Hindlimb muscle (tissue), 1 donor: ENCODE measurements at places on chromosomes 2 and 18. TPM values are rescaled to one million over a fixed set of nuclear protein-coding genes. Genes with fewer than 3 reads are reported as not detected.

- DNase-seq = no peak
These were observed 123.8 kb downstream of the CAPN13 start for GRCh38 chr2:30683236-30683956.

GRCh38 chr2:4518596-4518995, 815.2 kb downstream of the DCDC2C start:
- DNase-seq = no peak

DNA sequence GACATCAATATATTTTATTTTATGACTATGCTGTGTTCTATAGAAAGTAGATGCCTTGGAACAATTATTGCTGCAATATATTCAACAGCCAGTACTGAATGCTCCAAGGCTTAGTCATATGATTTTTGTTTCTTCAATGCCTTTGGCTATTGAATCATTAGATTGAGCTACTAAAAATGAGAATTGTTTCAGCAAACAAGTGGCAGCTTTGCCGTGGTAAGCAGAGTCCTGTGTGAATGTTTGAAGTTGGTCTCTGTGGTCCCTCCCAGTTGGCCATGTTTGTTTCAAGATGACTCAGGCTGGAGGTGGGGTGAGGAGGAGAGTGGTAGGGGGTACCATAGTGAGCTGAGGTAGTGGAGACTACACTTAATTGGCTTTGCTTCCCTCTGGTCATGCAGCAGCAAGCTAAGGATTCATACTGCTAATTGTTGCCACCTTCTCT, 198.6 kb upstream of the EPAS1 start:
- DNase-seq = no peak

CTDP1 gene
- 11.0 TPM for polyA plus RNA-seq

ABCG5 gene
- polyA plus RNA-seq = not detected

DNA sequence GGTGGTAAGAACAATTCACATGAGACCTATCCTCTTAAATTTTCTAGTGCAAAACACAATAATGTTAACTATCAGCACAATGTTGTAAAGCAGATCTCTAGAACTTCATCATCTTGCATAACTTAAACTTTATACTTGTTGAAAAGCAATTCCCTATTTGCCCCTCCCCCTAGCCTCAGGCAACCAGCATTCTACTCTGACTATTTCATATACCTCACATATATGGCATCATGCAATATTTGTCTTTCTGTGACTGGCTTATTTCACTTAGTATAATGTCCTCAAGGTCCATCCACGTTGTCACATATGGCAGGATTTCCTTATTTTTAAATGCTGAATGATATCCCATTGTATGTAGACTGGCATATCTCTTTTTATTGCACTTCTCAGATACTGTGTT, 86.5 kb downstream of the STRADB start:
- DNase-seq = no peak

GRCh38 chr2:33437297-33437696, 39.2 kb upstream of the RASGRP3 start:
- no peak for DNase-seq

GRCh38 chr2:159322419-159322818, 35.9 kb upstream of the WDSUB1 start:
- DNase-seq = no peak

DNA sequence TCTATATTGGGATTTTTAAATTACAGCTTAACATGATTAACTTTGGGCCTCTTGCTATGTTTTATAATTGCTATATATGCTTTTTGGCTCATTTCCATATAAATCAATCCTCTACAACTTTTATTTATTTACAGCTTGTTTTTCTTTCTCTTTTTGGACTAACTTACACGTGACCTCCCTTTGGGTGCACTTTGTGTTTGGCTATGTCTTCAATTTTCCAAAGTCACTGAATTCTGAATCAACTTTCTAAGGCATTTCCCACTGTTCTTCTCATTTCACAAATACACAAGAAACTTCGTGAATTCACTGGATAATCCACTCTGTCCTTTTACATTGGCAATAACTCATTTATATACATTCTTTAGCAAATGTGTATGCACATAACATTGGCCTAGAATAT, 5.4 kb upstream of the CPS1 start:
- DNase-seq = peak; percentile 41

CPO gene
- polyA plus RNA-seq = 0.37 TPM

GRCh38 chr2:161208527-161209139, 48.4 kb downstream of the TANK start:
- no peak for DNase-seq

GRCh38 chr18:57581301-57581934, 5.1 kb downstream of the FECH start:
- no peak for DNase-seq

DNA sequence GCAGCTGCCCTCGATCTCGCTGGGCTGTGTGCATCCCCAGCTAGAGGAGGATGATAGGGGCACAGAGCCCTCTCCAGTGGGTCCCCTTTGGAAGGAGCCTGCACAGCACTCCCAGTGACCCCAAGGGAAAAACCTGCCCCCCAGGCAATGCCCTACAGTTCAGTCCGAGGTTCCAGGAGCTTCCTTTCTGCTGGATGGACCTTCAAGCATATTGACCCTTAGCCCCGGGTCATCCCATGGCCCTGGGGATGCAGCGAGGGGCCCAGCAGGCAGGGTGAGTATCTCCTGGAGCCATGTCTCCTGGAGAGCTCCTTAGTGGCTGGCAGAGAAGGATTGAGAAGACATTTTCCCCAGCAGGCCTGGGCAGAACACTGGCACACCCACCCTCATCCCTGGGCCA, 45.4 kb upstream of the CTDP1 start:
- DNase-seq = no peak

DNA sequence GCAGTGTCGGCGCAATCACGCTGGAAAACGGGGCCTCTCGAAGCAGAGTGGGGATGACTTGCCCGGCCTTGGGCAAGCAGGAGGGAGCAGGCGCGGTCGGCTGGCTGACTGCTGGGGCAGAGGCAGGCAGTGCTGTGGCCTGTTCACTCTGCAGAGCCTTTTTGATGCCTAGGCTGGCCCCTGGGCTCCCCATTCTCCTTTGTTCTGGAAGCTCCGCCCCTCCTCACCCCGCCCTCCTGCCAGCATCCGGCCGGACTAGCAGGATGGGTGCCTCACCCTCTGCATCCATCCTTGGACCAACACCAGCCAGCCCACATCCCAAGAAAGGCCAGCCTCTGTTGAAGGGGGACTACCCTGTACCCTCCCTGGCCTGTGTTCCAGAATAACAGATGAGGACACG, at the start of gene ASPRV1:
TSS of gene ASPRV1 (minus strand) at position 136 of the 400 bp plus-strand sequence. CDS start 195 bp downstream, outside the sequence.
- no peak for DNase-seq

DNA sequence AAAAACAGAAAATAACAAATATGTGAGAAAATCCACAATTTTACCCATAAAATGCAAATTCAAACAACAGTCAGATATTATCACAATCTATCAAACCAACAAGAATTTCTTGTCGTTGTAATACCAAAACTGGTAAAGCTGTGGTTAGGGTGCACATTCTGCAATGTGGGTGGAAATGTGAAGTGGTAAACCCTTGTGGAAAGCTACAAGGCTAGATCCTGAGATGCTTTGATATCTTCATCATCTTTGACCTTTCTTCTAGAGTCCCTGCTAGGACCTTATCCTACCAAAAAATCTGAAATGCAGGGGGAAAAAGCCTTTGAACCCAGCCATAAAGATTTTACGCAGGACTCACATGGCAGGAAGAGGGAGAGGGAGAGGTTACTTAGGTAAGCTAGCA, 17.2 kb upstream of the ATG16L1 start:
- no peak for DNase-seq

TBR1 gene
- polyA plus RNA-seq = not detected

ALKAL2 gene
- 0.49 TPM for polyA plus RNA-seq

- no peak for DNase-seq
These were observed 113.0 kb downstream of the CDH2 start for GRCh38 chr18:28063926-28064325.
